NCI-H1048 (cell line): ENCODE measurements at places on chromosomes 2 and 18.

DNA sequence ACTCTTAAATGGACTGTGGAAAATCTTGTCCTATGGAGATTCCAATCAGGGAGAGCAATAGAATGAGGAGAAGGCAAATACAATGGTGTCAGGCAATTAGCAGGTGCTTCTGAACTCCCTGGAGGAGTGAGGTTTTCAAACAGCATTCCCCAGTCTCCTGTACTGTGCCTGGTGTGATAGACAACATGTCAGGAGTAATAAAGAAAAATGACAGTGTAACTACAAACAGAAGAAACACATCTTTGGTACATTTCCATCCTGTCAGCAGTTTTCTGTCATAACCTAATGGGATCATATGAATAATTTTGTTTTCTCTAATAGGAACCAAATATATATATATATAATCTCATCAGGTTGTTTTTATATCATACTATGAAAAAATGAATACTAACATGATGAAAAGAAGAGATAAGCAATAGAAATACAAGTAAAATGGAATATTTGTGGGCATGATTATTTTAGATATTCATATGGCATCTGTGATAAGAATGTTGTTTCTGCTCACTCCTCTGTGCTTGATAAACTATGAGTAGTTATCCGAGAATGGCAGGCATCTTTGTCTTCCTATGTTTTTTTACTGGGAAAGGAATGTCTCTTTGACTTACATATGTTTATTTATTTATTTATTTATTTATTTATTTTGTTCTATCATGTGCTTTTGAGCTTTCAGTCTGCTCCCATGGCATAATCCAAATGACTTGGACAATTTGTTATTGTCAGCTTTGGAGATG lies 441.7 kb downstream of the TXNL1 start:
- DNase-seq = no peak

- no peak for DNase-seq
Observed at GRCh38 chr2:62474176-62474575, 31.8 kb downstream of the TMEM17 start.

DNA sequence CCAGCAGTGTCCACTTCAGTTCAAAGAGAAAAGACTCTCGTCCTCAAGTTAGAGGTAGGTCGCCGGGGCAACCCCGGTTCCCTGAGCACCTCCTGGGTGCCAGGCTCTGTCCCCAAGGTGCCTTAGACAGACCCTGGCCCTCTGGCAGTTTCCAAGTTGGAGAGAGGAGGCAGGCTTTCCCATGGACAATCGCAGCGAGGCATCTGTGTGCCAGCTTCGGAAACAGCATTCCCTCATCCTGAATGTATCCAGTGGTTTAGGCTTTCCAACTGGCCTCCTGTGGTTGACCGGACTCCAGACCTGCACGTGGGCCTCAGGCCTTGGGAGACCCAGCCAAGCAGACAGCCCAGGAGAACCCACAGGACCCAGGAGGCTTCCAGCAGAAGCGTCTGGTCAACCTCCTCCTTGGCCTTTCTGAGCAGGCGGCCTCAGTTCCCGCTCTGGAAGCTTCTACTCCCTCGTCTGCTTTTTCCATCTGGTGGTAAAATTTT lies 70.3 kb downstream of the KCNF1 start:
- DNase-seq = no peak

DNA sequence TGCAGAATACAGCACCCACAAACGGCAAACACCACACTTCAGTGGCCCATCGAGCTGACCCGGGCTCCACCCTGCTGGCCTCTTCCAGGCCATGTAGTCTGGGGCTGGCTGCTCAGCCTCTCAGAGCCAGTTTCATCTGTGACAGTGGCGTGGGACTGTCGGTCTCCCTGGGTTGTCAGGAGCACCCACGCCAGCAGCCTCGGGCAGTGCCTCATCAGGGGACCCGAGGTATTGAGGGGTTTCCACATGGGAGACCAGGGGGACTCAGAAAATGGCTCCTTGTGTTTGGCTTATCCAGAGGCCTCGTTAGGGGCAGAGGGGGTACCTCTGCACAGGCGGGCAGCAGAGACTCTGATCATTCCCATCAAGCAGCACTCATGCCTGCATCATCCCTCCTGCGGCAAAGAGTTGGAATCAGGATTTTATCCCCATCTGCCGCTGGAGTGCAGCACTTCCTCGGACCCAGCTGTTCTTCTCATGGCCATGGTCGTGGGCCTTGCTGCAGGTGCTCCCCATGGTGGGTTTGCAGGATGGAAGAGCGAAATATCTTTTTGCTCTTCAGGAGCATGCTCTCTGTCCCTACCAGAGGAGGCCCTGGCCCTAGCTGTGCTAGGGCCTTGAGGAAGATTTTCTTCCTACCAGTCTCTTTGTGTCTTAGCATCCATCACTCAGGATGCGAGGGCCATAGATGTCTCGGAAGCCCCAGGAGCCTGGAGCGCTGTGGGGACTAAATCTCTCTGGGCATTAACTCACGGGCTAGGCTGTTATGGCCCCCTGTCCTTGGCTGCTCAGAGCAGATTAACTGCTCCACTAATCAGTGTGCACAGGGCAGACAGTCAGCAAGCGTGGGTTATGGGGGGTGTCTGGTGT lies 100.8 kb downstream of the CLIP4 start:
- DNase-seq = no peak

GRCh38 chr2:10678225-10678624 lies 11.6 kb downstream of the NOL10 start:
- no peak for DNase-seq

DNA sequence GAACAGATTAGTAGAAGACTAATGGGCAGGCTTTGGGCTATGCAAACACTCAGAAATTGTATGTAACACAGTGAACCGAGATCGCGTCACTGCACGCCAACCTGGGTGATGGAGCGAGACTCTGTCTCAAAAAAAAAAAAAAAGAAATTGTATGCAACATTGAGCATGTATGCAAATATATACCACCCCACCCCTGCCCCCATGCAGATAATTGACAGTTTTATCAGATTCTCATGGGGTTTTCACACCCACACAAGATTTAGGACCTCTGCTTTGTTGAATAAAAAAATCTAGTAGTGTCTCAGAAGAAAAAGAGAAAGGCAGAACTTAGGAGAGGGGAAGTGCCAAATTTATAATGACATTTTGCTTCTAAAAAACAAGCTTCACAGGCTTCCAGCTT lies 131.6 kb upstream of the FN1 start:
- no peak for DNase-seq

DNA sequence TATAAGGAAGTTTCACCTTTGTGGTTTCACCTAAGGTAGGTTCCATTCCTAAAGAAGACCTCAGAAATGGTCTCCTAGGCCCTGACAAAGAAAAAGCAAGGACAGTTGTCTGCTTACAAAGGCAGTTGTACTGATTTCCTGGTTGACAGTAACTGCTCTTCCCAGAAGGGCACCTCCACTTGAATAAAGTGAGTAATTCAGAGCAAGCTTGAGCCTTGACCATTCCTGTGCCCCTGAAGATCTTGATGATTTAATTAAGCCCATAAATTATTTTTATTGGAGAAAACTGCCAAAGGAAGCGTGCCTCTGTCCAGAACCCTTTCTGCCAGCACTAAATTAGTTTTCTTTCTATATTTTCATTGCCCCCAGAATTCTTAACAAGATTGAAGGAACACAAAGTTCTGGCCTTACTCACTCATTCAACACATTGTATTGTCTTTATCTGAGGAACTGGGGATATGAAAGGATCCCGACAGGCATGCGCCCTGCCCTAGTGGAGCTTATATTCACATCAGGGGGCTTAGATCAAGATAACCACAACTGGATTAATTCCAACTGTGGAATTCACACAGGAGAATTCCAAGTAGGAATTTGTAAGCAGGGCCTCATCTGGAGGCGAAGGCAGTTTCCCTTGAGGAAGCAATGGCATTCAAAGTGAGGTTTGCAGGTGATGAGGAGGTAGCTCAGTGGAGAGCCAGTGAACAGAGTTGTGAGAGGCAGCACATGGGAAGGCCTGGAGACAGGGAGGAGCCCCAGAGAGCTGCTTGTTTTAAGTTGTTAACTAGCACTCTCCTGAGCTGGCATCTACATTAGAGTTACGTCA lies 21.2 kb downstream of the PTRHD1 start:
- DNase-seq = no peak

- no peak for DNase-seq
Observed at GRCh38 chr2:218887079-218887478, 6.4 kb downstream of the WNT10A start.

- no peak for DNase-seq
Observed at GRCh38 chr2:157415591-157416101, 28.2 kb downstream of the CYTIP start.

DNA sequence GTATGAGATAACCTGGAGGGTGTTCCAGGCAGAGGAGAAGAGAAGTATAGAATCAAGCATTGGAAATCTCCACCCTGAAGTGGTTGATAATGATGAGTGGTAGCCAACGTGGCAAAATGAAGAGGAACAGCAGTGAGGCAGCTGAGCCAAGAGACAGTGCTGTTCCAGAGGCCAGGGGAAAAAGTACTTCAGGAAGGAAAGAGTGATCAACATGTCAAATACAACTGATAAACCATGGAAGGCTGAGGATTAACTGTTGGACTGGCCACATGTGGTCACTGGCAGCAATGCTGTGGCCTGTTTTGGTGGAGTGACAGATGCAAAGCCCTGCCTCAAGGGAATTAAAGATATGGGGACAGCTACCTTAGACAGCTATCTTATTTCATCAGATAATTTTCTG lies 51.9 kb upstream of the RMP24 start:
- no peak for DNase-seq

GRCh38 chr2:149908726-149909683 lies 321.4 kb upstream of the MMADHC start:
- DNase-seq = no peak

DNA sequence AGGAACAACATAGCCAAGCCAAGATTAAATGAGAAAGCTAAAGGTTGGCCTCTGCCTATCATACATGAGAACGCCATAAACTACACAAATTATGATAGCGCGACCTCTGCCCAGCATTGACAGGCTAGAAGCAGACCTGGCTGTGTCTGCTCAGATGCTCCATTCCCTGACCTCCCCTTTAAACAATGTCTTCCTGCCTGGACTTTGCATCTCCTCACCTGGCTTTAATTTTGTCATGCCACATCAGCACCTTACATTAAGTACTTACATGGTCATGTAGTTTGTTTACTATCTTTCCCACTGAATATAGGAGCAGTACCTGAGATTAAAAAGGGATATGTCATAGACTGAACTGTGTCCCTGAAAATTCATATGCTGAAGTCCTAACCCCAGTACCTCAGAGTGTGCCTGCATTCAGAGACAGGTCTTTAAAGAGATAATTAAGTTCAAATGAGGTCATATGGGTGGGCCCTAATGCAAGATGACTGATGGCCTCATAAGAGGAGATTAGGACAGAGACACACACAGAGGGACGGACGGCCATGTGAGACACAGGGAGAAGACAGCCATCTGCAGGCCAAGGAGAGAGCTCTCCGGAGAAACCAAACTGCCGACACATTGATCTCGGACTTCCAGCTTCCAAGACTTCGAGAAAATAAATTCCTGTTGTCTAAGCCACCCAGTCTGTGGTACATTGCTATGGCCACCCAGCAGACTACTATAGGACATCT lies 103.7 kb downstream of the BIN1 start:
- DNase-seq = no peak

DNA sequence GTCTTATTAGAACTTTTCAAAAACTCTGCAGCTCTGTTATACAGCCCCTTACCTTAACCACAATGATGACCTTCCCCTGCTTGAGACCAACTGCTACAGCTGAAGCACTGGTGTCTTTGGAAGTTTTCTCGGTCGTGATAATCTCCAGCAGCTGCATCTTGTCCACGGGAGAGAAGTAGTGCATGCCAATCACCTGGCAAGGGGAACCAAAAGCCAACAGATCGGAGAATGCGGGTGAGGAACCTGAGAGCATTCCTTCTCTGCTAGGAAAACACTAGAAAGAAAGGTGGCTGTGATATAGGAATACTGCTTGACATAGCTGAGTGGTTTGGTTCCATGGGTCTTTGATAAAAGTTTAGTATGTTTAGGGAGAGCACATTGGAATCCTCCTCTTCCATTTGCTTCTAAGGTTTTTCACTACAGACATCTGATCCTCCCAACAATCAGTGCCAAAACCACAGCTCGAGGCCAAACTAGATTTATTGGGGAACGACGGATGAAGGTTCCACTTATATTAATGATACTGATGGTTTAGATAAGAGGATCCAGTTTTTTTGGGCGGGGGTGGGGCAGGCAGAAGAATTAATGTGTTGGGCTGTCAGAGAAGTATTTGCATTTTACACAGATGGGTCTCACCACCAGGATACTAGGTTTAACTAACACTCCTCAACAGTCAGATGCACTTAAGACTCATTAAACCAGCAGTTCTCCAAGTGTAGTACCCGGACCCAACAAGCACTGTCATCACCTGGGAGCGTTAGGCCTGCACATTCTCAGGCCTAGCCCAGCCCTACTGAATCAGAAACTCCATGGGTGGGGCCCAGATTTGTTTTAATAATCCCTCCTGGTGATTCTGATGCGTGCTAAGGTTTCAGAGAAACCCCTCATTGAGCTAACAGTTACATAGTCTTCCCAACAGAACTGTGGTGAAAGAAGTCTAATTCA lies 22.4 kb downstream of the GAREM2 start:
- no peak for DNase-seq

GRCh38 chr18:58396966-58397365 lies 231.9 kb downstream of the ALPK2 start:
- no peak for DNase-seq
